Muscle of back (tissue), 13 donors: ENCODE measurements at places on chromosomes 5 and 9.

GRCh38 chr5:17828681-17829080 is 194.4 kb downstream of the TAF11L14 start:
- peak; percentile 52 for DNase-seq

DNA sequence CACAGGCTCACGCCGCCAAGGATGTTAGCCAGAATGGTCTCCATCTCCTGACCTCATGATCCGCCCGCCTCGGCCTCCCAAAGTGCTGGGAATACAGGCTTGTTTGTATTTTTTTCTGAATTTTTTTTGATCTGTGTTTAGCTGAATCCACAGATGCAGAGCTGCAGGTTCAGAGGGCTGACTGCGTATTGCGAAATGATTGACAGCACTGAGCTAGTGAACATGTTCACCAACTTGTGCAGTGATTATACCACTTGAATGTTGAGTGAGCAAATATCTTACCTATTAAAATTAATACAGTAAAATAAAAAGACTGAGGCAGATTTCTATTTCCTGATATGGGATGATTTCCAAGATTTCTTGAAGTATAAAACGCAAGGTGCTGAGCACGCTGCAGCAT is 123.1 kb upstream of the PHYKPL start:
- DNase-seq = no peak

DNA sequence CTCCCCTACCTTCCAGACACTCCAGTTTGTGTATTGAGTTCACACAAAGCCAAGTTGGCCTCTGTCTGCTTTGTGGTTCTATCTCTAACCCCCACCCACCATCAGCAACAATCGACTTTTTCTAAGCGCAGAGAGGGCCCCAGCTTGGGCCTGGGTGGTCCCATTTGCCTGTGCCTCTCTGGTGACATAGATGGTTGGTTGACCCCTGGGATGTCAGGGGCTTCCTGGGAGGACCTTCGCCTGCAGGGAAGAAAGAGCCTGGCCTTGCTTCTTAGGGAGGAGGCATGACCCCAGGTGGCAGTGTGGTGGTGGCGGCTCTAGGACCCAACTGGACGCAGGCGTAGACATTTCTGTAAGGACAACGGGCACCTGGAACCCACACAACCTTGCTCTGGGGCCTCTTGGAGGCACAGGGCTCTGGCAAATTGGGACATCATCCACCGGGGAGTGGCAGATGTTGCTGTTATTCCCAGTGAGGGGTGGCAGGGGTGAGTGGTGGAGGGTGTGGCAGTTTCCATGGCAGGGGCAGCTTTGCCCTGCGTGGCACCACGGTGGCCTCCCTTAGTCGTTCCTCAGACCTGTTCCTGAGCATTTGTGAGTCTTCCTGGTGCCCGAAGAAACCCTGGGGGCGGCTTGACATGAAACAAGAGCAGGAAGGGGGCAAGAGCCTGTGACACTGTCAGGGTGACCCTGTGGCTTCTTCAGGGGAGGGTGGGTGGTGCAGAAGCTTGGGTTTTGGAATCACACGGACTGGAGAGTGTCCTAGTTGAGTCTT is 171.0 kb upstream of the IER5L start:
- no peak for DNase-seq

- DNase-seq = no peak
These were observed 182.1 kb downstream of the RFX3 start for GRCh38 chr9:3343671-3344070.

- no peak for DNase-seq
These were observed 164.2 kb downstream of the ZDHHC21 start for GRCh38 chr9:14529054-14529453.

DNA sequence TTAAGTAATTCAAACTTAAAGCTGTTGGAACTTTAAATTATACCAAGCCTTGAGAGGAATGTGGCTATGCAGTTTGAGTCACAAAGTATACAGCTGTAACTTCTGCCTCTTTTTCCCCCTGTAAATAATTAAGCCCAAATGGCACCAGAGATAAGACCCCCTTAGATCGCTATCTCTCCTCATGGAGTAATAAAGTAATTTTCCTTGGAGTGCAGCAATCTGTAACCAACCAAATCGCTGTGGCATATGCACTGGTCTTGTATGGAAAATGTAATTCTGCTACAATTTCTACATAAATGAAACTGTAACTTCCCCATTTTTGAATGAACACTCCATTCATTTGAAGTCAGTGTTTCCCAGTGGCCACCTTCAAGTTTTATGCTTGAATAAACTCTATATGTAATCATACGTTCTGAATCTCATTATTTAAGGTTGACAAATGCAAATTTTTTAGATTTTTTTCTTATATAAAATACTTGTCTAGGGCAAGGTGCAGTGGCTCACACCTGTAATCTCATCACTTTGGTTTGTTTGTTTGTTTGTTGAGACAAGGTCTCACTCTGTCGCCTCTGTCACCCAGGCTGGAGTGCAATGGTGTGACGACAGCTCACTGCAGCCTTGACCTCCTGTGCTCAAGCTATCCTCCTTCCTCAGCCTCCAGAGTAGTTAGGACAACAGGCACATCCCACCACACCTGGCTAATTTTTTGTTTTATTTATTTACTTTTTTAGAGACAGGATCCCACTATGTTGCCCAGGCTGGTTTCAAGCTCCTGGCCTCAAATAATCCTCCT is 12.3 kb downstream of the SUSD1 start:
- DNase-seq = no peak

GRCh38 chr9:106913276-106913675 is 50.3 kb downstream of the ZNF462 start:
- DNase-seq = no peak

DNA sequence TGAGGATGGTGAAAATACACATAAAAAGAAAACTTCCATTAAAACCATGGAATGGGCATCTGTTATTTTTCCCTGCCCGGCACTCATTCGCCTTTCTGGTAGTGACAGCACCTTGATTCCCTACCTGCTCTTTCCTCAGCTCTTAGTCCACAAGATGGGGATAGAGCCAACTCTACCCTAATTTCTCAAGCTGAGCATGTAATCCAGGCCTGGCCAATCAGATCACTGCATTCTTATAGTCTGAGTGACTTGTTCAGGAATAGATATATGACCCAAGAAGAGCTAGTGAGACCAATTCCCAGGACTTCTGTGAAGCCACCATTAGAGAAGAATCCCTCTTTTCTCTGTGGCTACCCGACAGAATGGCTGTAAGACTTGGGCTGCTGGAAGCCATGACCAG is 58.1 kb downstream of the TSSK1B start:
- DNase-seq = no peak
